CD4-positive, alpha-beta T cell treated with Interleukin-2 at 100 ng/mL for 4 hours (primary cell): ENCODE measurements at places on chromosomes 3 and 15.

DNA sequence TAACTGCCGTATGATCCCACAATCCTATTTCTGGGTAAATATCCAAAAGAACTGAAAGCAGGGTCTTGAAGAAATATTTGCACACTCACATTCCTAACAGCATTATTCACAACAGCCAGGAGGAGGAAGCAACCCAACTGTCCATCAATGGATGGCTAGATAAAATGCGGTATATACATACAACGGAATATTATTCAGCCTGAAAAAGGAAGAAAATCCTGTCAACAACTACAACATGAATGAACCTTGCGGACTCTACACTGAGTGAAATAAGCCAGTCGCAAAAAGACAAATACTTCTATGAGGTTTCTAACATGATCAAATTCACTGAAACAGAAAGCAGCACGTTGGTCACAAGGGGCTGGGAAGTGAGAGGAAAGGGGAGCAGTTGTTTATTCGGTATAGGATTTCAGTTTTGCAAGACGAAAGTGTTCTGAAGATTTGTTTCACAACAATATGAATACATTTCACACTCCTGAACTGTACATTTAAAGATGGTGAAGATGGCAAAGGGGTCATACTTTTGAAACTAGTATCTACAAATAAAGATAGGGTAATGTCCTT, 6.2 kb downstream of the DLG1 start:
- no peak for DNase-seq

- DNase-seq = no peak
These were observed 48.7 kb upstream of the HES1 start for GRCh38 chr3:194087280-194087679.

GRCh38 chr3:3296979-3297381, 117.5 kb upstream of the CRBN start:
- DNase-seq = no peak

- DNase-seq = no peak
These were observed 68.1 kb downstream of the TM4SF4 start for GRCh38 chr3:149542375-149543312.

GRCh38 chr3:148218222-148218621, 479.5 kb upstream of the AGTR1 start:
- no peak for DNase-seq

- peak; percentile 36 for DNase-seq
These were observed 207.1 kb downstream of the TBC1D2B start for GRCh38 chr15:77870195-77871065.

- no peak for DNase-seq
These were observed 2.3 kb downstream of the EIF2AK4 start for GRCh38 chr15:39936187-39936586.

GRCh38 chr15:31365655-31366127, 39.1 kb downstream of the KLF13 start:
- peak; percentile 78 for DNase-seq

GRCh38 chr3:133464573-133464972, 64.7 kb downstream of the BFSP2 start:
- no peak for DNase-seq

DNA sequence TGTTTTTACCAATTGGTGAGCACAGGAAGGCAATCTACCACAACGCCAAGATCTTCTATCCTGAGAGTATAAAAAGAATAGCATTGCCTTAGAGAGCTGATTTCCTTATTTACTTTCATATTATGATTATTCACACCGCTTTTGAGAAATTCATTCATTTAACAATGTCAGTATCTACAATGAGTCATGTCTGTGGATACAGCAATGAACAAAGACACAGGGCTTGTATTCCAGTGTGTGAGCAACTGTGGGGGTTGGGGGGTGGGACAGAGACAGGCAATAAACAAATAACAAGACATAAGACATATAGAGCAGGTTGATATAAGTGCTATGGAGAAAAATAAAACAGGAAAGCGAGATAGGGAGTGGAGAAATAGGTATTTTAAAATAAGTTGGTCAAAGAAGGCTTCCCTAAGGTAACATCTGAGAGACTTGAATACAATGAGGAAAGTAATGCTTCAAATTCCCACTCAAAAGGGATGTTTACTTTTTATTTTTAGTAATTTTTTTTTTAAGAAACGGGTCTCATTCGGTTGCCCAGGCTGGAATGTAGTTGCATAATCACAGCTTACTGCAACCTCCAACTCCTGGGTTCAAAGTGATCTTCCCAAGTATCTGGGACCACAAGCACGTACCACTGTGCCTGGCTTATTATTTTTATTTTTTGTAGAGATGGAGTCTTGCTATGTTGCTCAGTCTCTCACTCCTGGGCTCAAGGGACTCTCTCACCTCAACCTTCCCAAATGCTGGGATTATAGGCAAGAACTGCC, 45.7 kb downstream of the PGBD4 start:
- DNase-seq = no peak

DNA sequence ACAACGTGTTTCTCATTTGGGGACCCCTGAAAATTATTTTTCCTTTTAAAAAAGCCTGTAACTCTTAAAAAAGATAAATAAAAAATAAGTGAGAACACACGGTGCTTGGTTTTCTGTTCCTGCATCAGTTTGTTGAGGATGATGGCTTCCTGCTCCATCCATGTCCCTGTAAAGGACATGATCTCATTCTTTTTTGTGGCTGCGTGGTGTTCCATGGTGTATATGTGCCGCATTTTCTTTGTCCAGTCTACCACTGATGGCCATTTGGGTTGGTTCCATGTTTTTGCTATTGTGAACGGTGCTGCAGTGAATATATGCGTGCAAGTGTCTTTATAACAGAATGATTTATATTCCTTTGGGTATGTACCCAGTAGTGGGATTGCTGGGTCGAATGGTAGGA, 2.3 kb downstream of the TSPAN3 start:
- DNase-seq = no peak

- DNase-seq = no peak
These were observed 35.4 kb upstream of the TSC22D2 start for GRCh38 chr3:150372722-150373121.

DNA sequence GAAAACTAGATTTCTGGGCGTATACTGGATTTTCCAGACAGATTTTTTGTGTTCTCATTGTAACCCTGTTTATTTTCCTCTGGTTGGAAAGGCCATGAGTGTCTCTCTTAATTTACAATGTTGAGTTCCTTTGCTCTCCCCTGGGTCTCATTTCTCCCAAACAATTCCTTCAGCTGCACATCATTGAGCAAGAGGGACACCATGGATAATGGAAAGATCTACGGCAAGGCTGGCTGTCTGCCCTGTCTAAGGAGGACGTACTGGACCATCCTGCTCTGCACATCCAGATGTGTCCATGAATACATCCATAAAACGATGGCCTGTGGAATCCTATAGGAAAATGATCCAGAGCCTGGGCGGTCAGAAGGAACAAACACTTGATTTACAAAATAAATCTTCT, 258.1 kb upstream of the MCTP2 start:
- DNase-seq = no peak

DNA sequence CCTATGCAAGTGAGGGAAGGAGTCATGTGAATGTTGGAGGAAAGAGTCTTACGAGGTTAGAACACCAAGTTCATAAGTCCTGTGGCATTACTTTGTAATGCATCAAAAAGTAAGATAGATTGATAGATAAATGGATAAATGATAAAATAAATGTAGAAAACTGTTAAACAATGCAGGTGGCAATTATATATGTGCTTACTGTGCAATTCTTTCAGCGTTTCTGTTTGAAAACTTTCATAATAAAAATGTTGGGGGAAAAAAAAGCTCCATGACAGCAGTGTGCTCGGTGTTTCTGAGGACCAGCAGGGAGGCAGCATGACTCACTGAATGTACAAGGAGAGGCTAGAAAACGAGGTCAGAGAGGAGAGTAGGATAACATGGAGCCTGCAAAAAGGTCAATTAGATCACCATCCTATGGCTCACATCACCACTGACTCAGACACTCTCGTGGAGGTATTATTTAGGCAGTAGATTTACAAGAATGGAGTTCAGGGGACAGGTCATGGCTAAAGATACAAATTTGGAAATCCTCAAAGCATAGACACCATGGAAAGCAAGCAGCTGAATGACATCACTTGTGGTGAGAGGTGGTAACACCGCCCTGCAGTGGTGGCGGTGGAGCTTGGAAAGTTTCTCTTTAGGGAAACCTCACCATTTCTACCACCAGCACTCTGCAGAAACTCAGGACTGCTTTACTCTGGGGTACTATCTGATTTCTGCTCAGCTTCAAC, 219.8 kb downstream of the CTNNB1 start:
- DNase-seq = peak; percentile 20
